Activated CD4-positive, alpha-beta T cell treated with anti-CD3 and anti-CD28 coated beads, Interleukin-2, Interleukin-6, amounts not matched to agents 100 ng/mL and 50 ng/mL, durations not matched to agents 16 hours and 8 hours (primary cell): ENCODE measurements at places on chromosomes 1 and 21.

- DNase-seq, result no peak
Observed at GRCh38 chr1:30342535-30343141, 380.7 kb downstream of the MATN1 start.

DNA sequence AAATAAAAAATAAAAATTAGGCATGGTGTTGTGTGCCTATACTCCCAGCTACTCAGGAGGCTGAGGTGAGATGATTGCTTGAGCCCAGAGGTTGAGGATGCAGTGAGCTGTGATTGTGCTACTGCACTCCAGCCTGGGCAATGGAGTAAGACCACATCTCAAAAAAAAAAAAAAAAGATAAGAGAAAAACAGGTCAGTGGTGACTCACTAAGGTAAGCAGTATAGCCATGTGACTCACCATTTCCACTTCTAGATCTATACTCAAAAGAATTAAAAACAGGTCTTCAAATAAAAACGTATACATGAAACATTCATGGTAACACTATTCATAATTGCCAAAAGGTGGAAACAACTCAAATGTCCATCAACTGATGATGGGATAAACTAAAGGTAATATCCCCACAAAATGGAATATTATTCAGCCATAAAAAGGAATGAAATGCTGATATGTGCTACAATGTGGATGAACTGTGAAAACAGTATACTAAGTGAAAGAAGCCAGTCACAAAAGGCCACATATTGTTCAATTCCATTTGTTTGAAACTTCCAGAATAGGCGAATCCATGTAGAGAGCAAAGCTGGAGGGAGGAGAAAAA, 75.1 kb downstream of the ZNF281 start:
- DNase-seq, result no peak

- DNase-seq, result no peak
Observed at GRCh38 chr1:213523781-213524398, 463.9 kb upstream of the PROX1 start.

DNA sequence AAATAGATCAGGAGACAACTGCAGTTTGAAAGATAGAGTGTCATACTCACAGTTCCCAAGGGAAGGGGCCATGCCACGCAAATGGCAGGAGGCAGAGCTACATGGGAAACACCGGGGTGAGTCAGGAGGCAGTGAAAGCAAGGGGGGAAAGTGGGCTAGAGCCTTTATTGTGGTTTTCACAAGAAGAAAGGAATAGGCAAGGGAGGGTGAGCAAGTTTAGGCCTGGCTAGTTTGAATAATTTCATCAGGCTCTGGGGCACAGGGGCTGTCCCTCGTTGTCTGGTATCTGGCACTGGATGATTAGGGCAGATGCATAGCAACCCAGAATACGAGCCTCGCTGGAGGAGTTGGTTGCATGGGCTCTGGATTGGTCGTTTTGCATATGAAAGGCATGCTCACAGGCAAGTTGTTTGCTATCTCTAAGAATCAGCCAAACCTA, 17.0 kb upstream of the ITLN2 start:
- peak; percentile 17 for DNase-seq

DNA sequence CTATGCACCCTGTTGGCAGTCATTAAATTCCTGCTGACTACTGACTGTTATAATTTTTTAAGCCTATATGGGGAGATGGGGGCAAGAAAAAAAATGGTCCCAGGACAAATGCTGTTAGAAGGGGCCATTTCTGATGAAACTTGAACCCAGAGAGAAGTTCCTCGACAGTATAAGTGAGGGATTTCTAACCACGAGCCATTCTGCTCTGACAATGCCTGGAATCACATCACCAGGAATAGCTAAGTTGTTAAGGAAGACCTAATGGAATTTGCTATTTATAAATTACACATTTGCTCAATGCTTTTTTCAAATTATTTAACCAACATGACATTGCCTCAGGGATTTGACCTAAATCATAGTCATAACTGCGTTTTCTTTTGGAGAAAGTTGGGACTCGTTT, 55.2 kb downstream of the LHX9 start:
- DNase-seq, result no peak

- DNase-seq, result no peak
Observed at GRCh38 chr1:170162459-170163246, 16.9 kb downstream of the NTMT2 start.

DNA sequence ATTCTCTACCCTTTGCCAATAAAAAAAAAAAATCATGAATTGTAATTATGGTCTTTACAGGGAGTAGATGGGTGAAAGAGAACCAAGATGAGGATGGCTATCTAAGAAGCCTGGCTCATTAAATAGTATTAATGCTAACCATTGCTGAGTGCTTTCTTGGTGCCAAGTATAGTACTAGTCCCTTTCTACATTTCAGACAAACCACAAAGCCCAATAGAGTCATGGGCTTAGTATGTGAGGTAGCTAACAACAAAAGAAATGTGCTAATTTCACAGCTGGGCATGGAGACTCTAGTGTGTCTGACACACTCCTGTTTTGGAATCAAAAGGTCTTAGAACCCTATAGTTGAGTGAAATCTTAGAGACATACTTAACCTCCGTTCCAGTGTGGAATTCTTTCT, 84.5 kb upstream of the ESRRG start:
- no peak for DNase-seq

DNA sequence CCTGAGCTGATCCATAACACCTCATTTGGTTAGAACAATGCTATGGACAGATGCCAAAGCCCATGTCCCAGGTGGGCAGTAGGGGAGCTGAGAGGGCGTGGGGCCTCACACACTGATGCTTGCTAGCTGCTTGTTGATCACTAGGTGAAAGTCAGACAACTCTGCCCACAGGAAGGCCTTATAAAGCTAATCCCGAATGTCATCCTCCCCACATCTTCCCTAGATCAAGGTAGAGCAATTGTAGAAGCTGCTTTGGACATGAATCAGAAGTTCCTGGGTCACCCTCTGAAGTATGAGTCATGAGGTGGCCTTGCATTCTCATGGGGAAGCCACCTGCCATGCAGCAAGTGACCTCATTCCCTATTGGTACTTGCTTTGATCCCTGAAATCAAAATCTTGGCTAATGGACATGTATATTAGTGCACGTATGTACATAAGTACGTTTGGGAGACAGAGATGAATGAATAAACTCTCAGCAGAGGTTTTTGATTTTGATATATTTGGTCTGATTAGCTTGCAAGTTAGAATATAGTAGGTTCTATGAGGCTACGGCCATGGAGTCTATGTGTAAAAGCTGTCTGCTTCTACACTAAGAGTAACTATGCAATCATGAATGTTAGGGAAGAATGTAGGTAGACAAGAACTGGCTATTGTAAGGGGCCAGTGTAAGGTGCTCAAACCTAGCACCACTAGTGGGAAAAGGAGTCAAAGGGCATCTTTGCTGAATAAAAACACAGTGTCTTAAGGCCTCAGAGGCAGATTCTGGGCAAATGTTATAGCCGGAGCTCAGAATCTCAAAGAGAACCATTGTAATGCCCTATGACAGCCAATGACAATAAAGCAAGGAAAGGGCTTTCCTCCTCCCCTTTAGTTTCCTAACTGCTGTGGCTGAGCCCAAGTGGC, 52.6 kb downstream of the ABCA4 start:
- DNase-seq, result no peak

DNA sequence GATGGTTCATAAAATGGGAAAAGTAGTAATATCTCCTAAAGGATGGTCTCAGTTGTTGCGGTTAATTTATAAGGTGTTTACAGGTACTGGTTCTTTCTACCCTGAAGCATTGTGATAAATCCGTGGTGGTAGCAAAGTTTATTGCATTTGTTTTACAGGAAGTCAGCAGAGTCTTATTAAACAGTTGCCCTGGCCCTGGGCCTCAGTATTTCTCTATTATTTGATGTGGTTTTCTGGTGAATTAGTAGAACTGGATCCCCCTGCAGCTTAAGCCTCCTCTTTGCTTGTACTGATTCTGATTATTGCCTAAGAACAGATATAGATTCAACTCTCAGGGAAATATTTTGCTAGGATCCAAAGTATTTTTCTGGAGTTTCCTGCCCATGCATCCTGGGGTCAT, 76.4 kb upstream of the CD55 start:
- no peak for DNase-seq

DNA sequence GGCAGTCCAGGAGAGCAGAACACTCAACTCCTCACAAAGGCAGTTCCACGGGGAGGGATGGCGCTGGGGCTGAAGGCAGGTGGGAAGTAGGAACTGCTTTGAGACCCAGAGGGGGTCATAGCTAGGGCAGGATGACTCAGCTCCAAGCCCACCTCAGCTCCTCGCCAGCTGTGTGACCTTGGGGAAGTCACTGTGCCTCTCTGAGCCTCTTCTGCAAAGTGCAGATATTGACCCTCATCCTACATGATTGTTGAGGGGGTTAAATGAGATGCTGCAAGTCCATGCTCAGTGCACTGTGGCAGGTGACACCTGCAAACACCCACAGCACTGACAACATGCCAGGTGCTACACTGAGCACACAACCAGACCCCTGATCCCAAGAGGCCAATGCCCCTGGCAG, 93.2 kb downstream of the LACTBL1 start:
- no peak for DNase-seq

GRCh38 chr1:59110271-59110670, 186.6 kb upstream of the FGGY start:
- no peak for DNase-seq

DNA sequence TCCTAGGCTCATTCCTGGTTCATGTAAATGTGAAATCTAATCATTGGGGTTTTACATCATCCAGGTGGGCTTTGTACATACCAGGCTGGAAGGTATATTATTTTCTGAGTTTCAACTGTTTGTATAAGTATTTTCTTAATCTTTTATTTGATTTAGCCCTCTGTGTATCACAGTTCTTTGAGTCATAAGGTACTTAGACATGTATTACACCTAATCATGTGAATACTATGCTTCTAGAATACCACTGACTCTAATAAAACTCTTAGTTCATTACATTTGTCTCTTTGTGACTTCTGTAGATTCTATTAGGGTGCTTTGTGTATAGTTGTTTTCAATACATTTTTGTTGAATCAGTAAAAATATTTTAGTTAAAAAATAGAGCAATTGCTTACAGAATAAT, 92.8 kb downstream of the ZFYVE9 start:
- DNase-seq, result no peak

DNA sequence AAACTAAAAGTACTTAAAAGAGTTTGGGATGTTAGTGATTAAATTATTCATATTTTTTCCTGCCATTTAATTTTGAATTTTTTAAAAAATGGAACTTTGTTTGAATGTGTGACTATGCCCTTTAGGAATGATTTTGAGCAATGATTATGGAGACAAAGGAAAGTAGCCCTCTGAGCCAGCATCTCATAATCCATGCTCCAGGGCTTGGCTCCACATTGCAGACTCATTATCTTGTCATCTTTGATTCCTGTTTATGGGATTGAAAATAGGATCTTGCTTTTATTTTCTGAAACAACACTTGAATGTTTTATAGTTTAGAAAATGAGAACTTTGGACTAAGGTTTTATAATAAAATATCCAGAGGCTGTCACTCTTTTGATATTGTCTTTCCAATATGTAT, 14.5 kb downstream of the AXDND1 start:
- no peak for DNase-seq

DNA sequence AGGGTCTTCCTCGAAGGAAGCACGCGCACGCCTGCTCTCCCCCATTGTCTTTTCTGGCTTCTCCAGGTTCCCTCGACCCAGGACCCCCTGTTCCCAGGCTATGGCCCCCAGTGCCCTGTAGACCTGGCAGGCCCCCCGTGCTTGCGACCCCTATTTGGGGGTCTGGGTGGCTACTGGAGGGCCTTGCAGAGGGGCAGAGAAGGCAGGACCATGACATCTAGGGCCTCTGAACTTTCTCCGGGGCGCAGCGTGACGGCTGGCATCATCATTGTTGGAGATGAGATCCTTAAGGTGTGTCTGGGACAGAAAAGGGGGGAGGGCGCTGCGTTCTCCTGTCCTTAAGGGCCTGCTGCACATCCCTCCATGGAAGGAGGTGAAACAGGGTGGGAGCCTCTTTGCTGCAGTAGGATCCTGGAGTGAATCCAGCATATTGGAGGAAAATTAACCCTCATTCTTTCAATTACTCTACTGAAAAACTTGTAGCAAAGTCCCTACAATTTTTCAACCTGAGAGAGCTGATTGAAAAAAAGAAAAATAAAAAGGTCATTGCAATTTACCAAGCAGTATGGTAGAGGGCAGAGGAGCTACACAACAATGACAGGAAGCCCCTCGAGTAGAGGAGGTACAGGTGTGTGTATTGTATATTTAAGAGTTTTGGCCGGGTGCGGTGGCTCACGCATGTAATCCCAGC, 777 bp downstream of the FLAD1 start:
- DNase-seq, result no peak

DNA sequence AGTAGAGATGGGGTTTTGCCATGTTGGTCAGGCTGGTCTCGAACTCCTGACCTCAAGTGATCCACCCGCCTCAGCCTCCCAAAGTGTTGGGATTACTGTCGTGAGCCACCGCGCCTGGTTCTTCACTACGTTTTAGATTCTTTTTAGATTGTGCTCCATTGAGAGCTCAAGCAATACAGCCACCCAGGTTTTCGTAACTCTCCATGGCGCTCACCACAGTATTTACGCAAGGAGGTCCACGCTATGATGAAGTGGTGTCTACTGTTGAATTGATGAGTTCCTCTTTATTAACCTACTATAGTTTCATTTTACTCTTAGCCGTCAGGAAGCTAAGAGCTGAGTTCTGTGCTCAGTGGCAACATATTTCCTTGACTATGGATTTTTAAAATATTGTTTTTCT, 1.8 kb upstream of the KIF1B start:
- no peak for DNase-seq

DNA sequence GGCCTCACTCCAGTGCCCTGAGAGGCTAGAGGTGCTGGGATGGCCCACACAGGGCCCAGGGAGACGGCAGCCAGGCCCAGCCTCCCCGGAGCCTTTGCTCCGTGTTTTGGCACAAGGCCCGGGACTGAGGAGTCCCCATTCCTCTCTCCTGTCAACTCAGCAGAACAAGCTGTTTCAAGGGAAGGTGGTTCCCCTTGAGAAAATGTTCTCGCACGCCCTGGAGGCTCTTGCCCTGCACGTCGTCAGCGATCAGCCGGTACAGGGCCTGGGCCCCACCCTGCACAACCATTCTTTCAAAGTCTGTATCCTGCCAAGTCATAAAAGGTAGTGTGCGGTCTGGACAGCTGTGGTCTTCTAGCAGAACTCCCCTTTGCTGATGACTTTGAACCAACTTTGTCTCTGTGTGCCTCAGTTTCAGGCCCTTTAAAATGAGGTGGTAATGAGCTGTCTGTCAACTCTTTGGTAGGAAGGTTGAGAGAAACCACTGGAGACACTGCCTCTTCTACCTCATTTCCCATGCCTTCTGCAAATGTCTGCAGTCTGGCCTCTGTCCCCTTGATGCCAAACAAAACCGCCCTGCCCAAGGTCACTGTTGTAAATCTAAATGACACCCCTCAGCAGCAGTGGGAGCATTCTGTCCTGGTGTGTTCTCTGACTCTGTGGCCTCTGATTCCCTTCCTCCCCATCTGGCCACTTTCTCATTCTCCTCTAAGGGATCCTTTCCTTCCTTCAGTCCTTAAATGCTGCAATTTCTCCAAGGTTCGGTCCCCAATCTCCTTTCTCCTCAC, 138.6 kb upstream of the JUN start:
- DNase-seq, result peak; percentile 52

DNA sequence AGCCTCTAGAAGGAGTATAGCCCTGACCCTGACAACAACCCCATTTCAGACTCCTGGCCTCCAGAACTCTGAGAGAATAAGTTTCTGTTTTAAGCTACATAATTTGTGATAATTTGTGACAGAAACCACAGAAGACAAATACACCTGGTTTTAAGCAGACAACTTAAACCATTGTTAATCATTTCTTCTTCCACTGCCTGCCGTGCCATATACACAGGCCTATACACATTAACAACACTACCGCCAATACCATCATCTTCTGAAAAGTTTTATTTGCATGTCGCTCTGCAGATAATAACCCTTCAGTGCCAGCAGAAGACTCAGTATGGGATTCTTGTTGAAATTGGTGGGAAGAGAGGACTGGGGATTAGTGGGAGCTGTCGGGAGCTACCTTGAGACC, 39.9 kb upstream of the KRTAP19-8 start:
- no peak for DNase-seq
